ENCODE measurements at places on chromosomes 7 and 10. TPM values are rescaled to one million over a fixed set of nuclear protein-coding genes. Genes with fewer than 3 reads are reported as not detected.

Gene MRPS16
- total RNA-seq = 178 TPM

Gene CYP3A4
- total RNA-seq = not detected

Gene CNNM1
- 23.8 TPM for total RNA-seq

Gene METTL27
- total RNA-seq = 9.8 TPM

Gene CNTNAP2
- not detected for total RNA-seq

Gene GFRA1
- 9.3 TPM for total RNA-seq

Gene IFIT5
- 11.3 TPM for total RNA-seq

Gene IFIT1B
- not detected for total RNA-seq

Gene CH25H
- 0.09 TPM for total RNA-seq

Gene MPP7
- total RNA-seq = 0.23 TPM
